ENCODE measurements at places on chromosomes 6 and 20.

GRCh38 chr6:118581489-118581959 is 33.4 kb downstream of the PLN start:
- no peak for DNase-seq

DNA sequence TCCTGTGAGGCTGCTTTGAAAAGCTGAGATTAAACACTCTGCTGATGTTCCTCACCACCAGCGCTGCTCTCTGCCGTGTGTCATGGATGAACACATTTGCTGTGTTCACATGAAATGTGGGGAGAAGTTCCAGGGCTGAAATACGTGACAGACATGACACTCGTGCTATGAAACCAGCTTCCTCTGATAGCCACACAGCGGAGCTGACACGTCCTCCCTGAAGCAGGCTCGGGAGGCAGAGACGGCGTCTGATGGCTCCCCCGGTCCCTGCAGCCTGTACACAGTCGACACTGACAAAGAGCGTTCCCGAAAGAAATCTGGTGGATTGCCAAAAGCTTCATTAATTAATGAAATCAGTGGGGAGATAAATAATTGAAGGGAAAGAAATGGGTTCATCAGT is 17.5 kb downstream of the AGPAT4 start:
- DNase-seq = no peak

- no peak for DNase-seq
Measured at GRCh38 chr6:14274016-14274415, 156.4 kb downstream of the CD83 start.

DNA sequence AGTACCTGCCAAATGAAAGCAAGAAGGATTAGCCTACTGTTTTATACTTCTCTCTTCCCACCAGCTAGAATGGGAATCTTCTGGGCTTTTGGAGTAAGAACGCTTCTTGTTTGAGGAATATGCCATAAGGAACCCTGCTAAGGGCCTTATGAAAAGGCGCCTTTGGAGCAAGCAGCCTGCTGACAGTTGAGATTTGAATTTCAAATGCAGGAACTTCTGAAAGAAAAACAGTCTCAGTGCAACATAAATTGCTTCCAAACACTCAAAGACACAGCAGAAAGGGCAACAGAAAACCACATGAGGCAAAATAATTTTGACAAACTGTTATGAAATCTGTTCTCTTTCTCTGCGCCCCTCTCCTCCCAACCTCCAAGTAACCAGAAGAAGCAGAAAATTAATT is 149.4 kb upstream of the B3GAT2 start:
- no peak for DNase-seq

GRCh38 chr6:28090917-28091586 is 10.7 kb downstream of the ZNF165 start:
- DNase-seq = no peak

DNA sequence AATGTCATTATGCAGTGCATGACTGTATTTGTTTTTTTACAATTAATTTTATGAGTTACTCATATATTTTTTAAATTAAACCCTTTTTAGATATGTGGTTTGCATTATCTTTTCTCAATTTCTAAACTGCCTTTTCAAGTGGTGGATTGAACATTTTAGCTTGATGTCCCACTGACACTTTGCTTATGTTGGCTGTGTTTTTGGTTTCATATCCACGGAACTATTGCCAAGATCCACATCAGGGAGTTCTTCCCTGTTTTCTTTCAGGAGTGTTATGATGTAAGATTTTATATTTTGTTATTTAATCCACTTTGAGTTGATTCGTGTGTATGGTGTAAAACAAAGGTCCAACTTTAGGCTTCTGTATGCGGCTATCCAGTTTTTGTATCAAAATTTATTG is 1144.9 kb upstream of the EYS start:
- DNase-seq = no peak

GRCh38 chr6:10685092-10685915 is 9.1 kb downstream of the C6orf52 start:
- DNase-seq = no peak

GRCh38 chr6:154140743-154141142 is 101.7 kb downstream of the OPRM1 start:
- DNase-seq = no peak

GRCh38 chr6:11200356-11200755 is 32.1 kb downstream of the NEDD9 start:
- no peak for DNase-seq

- no peak for DNase-seq
Measured at GRCh38 chr6:132253906-132254305, 147.4 kb downstream of the MOXD1 start.

DNA sequence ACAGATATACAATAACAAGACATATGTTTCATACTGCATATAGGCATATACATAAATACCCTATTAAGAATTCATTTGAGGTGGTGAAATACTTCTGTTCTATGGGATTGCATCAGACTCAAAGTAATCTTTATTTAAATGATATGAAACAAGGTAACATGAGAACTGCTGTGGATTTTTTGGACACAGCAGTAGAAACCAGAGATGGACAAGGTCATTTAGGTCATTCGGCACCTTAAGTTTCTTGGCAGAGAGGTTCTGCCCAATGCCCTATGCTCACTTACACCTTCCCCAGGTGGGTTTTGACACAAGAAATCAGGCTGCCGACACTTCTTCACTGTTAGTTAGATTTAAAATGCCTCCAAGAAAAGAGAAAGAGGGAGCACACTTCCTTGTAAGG is 43.9 kb upstream of the RBM24 start:
- DNase-seq = no peak

Data from NCI-H774 (cell line).